ENCODE measurements at places on chromosomes 12 and 14.

DNA sequence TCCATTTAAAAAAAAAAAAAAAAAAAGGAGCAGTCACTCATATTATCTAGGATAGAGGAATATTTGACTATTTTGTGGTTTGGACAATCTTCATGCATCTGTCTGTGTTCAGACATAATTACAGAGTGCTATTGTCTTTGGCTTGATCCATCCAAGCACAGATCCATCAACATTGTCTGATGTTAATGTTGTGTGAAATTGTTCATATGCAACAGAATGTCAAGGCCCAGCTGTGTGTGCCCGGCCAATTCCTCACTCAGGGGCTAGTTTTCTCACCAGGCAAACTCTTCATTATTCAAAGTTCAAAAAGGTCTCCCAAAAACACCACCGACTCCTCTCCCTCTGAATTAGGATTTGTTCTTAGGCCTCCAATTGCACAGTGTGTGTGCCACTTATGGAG, 324.9 kb upstream of the TMTC1 start:
- DNase-seq: no peak

DNA sequence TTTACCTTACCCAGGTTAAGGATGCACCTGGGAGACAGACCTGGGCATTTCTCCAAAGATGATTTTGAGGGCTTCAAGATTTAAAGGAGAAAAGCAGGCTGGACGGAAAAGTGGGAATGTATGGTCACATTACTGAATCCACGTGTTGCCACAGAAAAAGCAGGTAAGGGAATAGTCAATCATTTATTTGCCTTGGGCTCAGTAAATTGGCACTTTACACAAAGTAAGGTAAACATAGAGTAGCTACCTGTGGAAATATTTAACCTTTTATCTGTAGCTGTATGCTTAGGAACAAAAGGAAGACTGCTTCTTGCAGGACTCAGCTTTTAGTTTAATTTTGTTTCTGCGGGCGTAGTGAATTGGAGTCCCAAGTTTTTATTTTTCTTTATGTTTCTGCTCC, 153.3 kb downstream of the SLCO1B3 start:
- DNase-seq: no peak

DNA sequence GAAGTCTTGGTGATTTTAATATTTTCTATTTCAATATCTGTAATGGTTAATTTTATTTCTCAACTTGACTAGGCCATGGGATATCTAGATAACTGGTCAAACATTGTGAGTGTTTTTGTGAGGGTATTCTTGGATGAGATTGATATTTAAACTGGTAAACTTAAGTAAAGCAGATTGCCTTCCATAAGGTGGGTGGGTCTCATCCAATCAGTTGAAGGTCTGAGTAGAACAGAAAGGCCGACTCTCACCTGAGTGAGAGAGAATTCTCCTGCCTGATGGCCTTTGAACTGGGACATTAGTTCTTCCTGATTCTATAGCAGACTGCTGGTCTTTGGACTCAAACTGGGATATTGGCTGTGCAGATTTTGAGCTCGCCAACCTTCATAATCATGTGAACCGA, 36.3 kb downstream of the OTOGL start:
- no peak for DNase-seq

DNA sequence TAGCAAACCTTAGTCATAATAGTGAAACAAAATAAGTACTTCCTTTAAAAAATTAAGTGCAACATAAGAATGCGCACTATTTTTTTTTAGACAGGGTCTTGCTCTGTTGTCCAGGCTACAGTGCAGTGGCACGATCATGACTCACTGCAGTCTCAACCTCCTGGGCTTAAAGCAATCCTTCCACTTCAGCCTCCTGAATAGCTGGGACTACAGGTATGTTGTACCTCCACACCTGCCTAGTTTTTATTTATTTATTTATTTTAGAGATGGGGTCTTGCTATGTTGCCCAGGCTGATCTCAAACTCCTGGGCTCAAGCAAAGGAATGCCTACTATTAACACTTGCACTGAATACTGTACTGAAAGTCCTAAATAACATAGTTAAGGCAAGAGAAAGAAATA, 93.8 kb downstream of the NUMB start:
- no peak for DNase-seq

DNA sequence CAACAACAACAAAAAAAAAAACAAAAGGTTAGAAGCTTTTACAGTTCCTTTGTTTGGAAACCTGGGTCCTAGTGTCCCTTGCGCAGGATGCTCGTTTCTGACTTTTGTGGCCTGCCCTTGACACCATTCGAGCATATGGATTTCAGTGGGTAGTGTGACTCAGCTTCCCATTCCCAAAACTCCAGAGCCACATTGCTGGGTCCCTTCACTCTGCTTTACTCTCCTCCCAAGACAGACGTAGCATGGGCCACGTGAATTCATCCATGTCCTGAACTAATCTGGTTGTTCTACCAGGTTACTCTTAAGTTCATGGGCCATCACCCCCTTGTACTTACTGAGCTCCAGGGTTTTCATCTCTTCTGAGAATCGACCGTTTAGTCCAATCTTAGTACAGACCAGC, 68.0 kb upstream of the MAX start:
- DNase-seq: peak; percentile 26

GRCh38 chr14:36773558-36773957, 111.9 kb downstream of the PAX9 start:
- no peak for DNase-seq

DNA sequence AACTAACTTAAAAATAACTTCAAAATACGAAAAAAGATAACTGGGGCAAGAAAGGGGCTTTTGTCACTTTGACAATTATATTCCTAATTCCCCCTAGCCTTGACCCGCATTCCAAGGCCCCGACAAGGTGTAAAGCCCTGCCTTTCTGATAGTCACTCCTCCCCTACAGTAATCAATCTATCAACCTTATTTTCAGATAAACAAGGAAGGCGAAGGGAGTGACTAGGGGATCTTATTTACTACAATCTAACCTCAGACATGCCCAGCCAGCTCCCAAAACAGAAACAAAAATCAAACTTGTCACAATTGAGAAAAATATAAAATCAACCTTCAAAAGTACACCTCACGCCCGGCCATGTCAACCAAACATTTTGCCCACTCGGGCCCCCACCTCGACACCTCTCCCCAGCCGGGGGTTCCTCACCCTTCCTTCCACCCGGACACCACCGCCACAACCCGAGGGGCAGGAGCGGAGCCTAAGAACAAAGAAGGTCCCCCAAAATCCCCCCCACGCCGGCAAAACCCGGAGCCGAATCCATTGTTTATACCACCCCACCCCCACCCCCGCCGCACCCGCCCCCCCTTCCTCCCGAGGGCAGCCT, 562 bp downstream of the ZFYVE1 start:
- DNase-seq: no peak

DNA sequence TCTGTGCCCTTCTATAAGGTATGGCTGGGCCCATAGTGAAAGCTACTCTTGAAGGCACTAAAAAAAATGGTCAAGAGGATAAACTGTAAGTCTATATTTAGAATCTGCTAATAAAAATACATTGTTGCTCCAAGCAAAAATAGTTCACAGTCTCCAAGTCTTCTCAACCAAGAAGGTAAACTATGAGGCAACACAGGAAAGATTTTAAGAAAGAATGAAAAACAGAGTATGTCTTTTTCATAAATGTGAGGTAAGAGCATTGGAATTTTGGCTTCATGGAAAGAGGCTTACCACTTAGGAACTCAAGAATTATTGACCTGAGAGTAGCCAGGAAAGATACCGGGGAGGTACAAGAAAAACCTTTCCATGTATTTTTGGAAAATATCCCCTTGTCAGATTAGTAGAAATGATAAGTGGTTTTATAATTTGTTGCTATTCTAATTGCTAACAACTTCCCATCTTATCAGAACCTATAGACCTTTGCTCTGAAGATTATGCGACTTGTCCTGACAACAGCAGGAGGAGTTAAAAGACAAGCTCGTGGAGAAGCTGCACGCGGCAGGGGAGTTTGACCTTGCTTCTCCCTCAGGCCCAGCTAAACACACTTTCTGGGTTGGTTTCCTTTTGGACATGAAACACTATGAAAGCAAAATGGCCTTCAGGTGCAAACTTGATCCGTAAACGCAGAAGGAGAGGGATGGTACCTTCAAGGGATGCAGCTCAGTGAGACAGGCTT, 238.1 kb downstream of the FOXN3 start:
- no peak for DNase-seq

GRCh38 chr12:119634743-119635142, 33.2 kb upstream of the PRKAB1 start:
- DNase-seq: no peak

DNA sequence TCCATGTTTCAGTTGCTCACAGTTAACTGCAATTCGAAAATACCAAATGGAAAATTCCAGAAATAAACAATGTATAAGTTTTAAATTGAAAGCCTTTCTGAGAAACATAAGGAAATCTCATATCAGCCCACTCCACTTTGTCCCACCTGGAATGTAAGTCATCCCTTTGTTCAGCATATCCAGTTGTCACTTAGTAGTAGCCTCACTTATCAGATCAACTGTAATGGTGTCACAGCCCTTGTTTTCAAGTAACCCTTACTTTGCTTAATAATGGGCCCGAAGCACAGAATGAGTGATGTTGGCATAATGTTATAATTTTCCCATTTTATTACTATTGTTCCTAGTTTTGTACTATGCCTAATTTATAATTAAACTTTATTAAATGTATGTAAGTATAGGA, 646.8 kb downstream of the C12orf50 start:
- no peak for DNase-seq

DNA sequence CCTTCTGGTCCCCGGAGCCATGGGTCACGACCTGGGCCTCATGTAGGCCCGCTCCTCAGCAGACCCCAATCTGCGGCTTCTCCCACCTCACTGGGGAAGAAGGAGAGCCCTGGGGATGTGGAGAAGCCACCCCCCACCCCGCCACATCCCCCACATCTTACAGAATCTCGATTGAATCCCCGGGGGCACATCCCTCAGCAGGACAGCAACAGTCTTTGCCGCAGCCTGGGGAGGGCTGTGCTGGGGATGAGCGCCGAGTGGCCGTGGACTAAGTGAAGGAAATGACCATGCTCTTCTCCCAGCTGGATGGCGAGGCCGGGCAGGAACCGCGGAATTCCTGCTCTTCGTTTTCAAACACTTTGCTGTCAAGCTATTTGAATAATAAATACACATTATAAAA, 169.0 kb upstream of the RTL1 start:
- peak; percentile 52 for DNase-seq

DNA sequence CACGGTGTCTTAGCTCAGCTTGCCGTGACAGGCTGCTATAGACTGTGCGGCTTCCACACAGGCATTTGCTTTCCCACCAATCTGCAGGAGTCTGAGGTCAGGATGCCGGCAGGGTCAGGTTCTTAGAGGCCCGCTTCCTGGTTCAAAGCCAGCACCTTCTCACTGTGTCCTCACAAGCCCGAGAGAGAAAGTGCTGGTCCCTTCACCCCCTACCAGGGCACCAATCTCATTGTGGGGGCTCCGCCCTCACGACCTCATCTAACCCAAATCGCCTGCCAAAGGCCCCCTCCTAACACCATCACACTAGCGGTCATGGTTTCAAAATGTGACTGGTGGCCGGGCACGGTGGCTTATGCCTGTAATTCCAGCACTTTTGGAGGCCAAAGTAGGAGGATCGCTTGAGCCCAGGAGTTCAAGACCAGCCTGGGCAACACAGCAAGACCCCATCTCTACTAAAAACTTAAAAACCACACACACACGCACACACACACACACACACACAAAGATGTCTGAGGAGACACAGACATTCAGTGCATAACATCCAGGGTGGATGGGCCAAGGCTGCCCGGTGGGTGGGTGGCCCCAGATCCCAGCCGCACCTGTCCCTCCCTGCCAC, 26.8 kb downstream of the MMP17 start:
- DNase-seq: no peak

DNA sequence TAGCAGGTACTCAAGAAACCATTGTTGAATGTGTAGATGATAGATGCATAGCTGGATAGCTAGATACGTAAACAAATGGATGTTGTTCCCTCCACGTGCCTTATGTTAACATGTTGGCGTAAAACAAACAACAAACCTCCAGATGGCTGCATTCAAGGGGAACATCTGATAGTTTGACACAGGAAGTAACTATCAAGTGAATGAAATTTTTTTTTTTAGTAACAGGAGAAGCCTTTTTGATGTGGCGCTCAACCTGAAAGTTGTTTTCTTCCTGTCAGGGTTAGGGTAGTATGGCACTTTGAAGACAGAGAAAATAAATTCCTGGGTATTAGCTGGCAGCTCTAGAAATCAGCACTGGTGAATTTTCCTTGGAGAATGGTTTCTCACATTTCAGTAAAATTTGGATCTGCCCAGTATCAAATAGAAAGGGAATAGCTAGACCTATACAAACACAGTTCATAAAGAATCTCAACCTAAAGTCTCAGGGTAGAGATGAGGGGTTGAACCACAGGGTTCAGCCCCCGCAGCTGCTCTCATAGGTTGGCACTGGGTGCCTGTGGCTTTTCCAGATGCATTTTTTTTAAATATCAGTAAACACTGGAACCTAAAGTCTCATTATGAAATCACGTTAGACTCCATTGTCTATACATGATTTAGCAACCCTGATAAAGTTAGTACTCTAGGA, 18.8 kb upstream of the RAP1B start:
- DNase-seq: no peak

DNA sequence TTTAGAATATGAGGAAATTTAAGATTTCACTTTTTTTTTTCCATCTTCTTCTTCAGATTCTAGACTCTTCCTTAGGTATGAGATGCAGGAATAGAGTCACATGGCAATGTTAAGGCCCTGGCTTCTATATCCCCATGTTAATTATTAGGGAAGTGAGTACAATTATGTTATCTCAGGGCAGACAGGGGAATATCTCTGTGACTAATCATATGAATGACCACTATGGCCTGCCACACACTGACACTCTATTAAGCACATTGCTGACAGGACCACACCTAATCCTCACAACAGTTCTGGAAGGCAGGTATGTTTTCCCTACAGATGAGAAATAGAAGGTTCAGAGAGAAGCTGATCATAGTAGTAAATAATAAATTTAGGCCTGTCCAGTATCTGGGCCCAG, 69.4 kb upstream of the PTPRQ start:
- DNase-seq: no peak

GRCh38 chr12:52351196-52352059, 15.9 kb downstream of the KRT85 start:
- DNase-seq: no peak

Data from SK-N-SH (cell line).